Stimulated activated naive CD4-positive, alpha-beta T cell (primary cell): ENCODE measurements at places on chromosomes 13 and 19.

DNA sequence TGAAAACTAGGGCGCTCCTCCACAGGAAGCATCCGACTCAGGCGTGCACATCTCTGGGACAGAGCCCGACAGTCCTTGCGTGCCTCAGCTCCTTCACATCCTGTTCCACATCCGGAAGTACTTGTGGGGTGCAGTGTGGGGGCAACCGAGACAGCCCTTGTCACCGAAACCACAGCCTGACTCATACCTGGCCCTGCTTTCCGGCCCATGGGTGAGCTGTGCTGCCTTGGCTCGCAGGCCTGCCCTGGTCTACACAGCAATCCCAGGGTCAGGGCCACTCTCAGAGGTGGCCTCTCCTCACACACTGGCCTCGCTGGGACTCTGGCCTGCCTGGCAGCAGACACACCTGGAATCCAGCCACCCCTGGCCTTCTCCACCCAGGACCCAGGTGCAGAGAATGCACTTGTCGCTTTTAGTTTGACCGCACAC is 100.4 kb downstream of the STK24 start:
- peak; percentile 62 for DNase-seq

- no peak for DNase-seq
Observed at GRCh38 chr13:38308736-38309135, 40.9 kb upstream of the UFM1 start.

DNA sequence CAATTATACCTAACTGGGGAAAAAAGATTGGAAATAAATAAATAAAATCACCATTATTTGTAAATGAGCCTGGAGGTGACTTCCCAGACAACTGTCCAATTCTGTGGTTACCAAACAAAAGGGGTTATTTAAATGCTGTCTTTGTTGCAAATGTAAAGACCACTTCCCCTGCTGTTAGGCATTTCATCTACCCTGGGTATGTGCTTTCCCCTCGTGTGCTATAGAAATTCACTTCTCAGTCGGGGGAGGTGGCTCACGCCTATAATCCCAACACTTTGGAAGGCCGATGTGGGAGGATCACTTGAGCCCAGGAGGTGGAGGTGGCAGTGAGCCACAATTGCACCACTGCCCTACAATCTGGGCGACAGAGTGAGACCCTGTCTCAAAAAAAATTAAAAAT is 101.9 kb upstream of the AKAP11 start:
- DNase-seq = no peak

DNA sequence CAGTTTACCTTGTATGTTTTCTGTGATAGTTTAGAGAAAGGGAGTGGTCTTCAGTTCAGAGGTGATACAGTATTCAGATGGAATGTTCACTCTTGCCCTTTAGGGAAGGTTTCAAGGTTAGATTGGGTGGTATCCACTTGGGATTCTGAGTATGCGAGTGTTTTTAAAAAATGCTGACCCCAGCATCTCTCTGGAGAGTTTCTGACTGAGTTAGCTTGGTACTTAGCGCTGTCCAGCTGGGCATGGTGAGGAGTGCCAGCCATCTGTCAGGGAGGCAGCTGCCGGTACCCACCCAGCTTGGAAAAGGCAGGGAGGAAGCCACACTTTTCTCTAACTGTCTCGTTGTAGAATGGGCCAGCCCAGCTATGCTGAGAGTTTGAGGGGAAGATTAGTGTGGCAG is 63.3 kb downstream of the ARHGEF7 start:
- DNase-seq = no peak

GRCh38 chr19:40596608-40597328 is 4.4 kb upstream of the LTBP4 start:
- no peak for DNase-seq

- peak; percentile 23 for DNase-seq
Observed at GRCh38 chr19:55179606-55180484, at the start of gene SYT5. Gene SYT5, minus strand, starts transcription at chr19:55180289. Its CDS starts 1,248 bp downstream, at chr19:55179041.

DNA sequence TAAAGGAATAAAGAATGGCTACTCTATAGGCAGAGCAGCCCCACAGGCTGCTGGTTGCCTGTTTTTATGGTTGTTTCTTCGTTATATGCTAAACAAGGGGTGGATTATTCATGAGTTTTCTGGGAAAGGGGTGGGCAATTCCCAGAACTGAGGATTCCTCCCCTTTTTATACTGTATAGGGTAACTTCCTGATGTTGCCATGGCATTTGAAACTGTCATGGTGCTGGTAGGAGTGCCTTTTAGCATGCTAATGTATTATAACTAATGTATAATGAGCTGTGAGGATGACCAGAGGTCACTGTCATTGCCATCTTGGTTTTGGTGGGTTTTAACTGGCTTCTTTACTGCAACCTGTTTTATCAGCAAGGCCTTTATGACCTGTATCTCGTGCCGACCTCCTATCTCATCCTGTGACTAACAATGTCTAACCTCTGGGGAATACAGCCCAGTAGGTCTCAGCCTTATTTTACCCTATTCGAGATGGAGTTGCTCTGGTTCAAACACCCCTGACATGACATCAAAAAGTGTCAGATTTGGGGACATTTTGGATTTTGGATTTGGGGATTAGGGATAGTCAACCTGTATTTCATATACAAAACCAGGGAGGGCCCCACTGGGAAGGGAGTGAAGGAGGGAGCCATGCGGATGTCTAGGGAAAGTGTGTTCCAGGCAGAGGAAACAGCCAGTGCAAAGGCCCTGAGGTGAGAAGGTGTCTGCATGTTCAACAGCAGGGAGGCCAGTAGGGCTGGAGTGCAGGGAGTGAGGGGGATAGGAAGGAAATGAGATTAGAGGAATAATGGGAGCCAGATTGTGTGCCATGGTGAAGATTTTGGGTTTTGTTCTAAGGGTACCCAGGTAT is 10.9 kb downstream of the FXYD5 start:
- DNase-seq = no peak

DNA sequence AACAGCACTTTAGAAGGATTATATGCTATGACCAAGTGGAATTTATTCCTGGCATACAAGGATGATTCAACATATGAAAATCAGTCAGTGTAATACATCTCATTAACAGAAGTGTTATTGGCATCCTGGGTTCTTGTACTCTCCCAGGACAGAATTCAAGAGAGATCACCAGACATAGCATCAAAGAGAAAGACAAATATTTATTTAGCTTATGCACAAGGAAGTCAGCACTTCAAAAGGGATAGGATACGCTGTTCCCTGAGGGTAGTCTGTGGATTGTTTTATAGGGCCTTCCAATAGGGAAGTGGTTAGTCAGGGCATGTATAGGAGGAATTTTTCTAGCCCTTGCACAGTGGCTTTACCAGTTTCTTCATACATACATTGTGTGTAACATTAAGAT is 1238.0 kb downstream of the PCDH17 start:
- DNase-seq = no peak

DNA sequence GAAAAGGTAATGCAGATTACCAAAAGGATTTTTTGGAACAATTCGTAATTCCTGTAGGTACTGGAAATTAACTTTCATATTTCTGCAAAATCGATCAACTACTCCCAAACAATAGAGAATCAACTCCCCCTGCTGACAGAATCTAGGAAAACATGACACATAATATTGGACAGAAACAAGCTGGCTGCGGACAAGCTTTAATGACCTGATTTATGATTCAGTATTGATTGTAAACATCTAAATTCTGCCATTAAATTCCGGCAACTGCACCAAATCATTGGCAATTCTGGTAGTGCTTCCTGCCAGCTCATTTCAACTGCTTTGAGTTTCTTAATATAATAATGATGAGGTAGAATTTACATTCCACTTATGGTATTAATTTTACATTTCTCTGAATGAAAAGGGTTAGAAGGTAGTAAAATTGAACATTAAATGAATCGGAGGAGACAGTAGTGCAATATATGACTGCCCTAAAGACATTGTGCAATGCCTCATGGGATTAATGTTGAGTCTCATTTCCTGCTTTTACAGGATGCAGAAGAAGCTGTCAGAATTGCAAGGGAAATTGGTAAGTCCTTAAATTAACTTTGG is 146.5 kb downstream of the PCCA start:
- DNase-seq = peak; percentile 0

GRCh38 chr13:93521307-93521706 is 294.7 kb downstream of the GPC6 start:
- no peak for DNase-seq
